ENCODE measurements at places on chromosomes 6 and 20.

- DNase-seq, result no peak
These were observed 104.8 kb downstream of the MAFB start for GRCh38 chr20:40584130-40584809.

- DNase-seq, result no peak
These were observed 132.4 kb downstream of the CFAP61 start for GRCh38 chr20:20184706-20185105.

- DNase-seq, result no peak
These were observed 400.1 kb downstream of the NKAIN2 start for GRCh38 chr6:124203812-124204167.

DNA sequence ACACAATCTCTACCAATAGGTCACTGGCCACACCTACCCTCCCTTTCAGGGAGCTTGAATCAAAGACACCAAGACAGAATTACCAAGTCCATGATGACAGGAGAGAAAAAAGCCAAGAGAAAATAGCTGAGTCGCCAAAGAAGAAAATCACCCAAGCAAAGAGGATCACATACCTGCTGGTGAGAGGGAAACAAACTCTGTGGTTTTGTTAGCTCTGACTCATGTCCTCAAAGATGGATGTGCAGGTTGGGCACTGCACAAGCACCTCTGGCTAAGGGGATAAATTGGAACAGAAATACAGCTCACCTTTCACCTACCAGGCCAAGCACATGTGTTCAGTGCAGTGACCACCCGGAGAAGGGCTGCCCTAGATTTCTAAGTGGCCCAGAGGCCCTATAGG lies 114.8 kb downstream of the TFAP2A start:
- no peak for DNase-seq

DNA sequence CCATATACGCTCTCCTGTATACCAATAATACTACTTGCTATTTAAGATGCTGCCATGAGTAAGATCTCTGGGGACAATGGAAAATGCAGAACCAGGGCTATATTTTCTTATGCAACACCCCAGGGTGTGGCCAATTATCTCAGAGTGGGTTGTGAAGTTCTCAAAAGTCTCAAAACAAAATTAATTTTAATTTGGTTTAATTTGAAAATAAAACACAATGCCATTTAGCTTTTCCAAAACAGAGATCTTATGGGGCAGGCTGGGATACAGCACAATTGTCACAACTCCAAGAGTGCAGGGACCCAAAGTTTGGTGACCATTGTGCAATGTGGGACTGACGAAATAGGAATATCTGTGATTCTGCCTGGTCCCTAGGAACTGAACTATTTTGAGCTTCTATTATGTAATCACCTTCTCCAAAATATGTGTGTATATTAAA lies 43.1 kb downstream of the MBOAT1 start:
- DNase-seq, result no peak

GRCh38 chr6:6788394-6789032 lies 200.0 kb downstream of the LY86 start:
- no peak for DNase-seq

DNA sequence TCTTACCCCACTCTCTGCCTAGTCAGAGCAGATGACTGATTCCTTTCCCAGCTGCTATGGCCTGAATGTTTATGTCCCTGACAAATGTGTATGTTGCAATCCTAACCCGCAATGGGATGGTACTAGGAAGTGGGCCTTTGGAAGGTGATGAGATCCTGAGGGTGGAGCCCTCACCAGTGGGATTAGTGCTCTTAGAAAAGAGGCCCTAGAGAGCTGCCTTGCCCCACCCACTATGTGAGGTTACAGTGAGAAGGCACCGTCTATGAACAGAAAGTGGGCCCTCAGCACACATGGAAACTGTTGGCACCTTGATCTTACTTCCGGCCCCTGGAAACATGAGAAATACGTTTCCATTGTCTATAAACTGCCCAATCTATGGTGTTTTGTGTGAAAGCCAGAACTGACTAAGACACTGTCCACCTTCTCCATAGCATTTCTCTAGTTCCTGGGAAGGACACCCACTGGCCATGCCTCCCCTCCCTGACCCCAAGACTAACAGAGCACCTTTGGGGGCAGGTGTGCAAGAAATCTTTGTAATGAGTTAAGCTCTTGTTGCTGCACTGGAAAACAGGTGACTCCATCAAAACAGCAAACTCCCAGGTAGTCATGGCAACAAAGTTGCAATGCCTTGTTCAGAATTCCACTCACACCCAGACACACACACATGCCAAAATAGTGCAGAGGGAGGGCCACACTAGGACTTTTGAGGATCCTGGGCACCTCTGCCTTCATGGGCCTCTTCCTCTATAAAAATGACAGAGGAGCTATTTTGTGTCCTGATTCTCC lies 16.2 kb downstream of the GABRR2 start:
- no peak for DNase-seq

GRCh38 chr6:111573892-111574797 lies 31.5 kb downstream of the TRAF3IP2 start:
- DNase-seq, result no peak

- DNase-seq, result no peak
These were observed 6.8 kb downstream of the GCM2 start for GRCh38 chr6:10875026-10875425.

DNA sequence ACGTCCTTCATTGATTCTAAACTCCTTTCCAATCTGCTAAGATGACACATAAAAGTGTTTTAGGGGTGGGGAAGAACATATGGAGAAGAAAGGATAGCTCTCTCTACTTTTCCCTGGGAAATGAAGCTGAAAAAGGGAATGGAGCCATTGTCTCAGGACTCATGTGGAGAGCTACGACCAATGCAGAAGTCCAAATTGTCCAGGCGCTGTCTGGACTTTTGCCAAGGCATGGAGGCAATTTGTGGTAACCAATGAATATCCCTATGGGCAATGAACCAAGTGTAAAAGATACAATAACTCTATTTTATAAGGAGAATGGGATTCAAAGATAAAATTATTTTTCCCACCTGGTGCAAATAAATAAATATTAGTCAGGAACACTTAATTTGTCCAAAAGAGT lies 16.1 kb downstream of the FBXL4 start:
- no peak for DNase-seq

- DNase-seq, result no peak
These were observed 92.8 kb downstream of the PTPRT start for GRCh38 chr20:43096931-43097260.

- no peak for DNase-seq
These were observed 31.0 kb downstream of the LCA5 start for GRCh38 chr6:79506251-79506650.

- DNase-seq, result no peak
These were observed 195.1 kb upstream of the CITED2 start for GRCh38 chr6:139569566-139569965.

DNA sequence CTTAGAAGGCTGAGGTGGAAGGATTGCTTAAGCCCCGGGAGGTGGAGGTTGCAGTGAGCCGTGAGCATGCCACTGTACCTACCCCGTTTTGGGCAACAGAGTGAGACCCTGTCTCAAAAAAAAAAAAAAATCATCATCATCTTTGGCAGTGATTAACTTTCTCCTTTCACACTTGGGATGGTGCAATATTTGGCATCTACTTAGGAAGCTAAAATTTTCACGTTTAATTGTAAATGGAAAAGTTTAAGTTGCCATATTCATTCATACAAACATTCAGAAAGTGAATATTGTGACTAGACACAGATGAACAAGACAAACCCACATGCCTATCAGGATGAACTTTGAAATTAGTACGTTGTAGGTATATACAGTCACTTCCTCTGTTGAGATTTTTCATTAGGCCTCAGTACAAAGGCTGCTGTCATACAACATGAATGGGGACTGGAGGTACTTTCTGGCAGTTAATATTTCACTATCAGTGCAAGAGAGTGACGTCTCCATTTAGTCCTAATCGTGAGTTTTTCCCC lies 10.3 kb downstream of the TOP1 start:
- DNase-seq, result no peak

GRCh38 chr20:20369250-20370093 lies 1.6 kb downstream of the INSM1 start:
- no peak for DNase-seq

- no peak for DNase-seq
These were observed 70.8 kb downstream of the YTHDF1 start for GRCh38 chr20:63145156-63145555.

- no peak for DNase-seq
These were observed 433.3 kb downstream of the CDC5L start for GRCh38 chr6:44820759-44821158.

DNA sequence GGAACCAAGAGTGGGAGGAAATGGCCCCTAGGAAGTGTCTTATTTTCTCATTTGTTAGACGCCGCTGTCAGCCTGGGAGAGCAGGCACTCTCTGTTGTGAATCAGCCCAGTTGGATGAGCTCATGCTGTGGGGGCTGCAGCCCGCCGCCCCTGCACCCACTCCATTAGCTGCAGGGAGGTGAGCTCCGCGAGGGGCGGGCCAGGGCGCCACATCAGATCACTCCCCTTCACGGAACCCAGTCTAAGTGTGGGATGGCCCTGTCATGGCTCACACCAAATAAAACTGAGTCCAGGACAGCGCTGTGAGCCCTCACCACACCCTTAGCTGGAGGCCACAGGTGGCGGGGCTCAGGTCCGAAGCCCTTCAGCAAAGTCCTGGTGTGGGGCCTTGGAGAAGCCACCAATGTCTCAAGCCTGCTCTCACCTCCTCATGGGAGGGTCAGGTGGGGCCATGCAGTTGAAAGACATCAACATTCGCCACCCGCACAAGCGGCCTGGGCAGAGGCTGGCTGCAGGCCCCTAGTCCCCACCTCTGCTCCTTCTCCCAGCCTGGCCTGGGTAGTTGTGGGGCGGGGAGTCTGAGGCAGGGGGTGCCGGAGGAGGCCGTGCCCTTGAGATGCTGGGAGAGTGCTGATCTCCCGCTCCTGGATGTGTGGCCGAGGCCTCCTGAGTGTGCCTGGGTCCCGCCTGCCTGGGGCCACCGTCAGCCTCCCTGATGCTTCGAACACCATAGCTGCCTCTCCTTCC lies 66.2 kb upstream of the SLCO4A1 start:
- no peak for DNase-seq

DNA sequence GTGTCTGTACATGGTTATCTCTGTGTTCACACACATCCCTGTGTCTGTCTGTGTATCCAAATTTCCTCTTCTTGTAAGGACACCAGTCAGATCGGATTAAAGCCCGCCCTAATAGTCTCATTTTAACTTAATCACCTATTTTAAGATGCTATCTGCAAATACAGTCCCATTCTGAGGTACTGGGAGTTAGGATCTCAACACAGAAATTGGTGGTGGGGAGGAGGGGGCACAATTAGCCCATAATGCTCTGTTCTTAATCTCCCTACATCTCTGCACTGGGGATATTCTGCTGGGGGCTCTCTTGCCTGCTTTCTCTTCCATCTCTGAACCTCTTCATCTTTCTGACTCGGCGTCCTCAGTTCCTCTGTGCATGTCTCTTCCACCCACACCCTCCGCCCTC lies 320.7 kb downstream of the CDC5L start:
- DNase-seq, result no peak

GRCh38 chr6:88920774-88921733 lies 42.4 kb downstream of the RNGTT start:
- DNase-seq, result no peak

GRCh38 chr6:38684904-38685303 lies 18.0 kb downstream of the GLO1 start:
- no peak for DNase-seq

DNA sequence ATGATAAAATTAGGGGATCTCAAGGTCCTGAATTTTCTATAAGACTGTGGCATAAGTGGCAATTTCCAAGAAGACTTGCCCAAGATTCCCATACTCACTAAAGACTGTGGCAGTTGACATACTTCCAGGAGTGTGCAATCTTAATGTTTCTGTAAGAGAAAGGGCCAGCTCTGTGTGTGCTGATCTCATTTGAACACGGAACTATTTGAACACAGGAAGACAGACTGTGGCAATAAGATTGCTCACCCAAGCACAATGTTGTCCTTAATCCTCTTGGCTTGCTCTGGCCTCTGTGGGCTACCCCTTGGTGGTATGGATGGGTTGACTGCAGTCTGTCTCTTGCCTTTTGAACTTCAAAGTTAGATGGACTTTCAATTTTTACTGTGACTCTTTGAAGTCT lies 151.4 kb downstream of the PHF3 start:
- no peak for DNase-seq

- no peak for DNase-seq
These were observed 46.3 kb downstream of the NRN1 start for GRCh38 chr6:5960456-5960855.

DNA sequence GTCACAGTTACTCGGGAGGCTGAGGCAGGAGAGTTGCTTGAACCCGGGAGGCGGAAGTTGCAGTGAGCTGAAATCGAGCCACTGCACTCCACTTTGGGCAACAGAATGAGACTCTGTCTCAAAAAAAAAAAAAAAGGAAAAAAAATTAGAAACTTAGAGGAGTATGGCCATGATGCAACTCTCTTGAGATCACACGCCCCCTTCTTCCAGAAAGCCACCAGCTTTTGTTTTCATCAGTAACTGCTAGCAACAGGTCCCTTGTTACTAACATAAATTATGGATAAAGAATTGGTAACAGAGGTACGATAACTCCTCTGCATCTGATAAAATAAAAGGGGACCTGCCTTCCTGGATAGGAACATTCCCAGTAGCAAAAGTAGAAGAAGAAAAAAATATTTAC lies 308.2 kb downstream of the CD83 start:
- DNase-seq, result no peak

- no peak for DNase-seq
These were observed 121.9 kb downstream of the SIM1 start for GRCh38 chr6:100342830-100343229.

Data from stimulated activated CD4-positive, alpha-beta T cell treated with anti-CD3 and anti-CD28 coated beads, Interleukin-15, amount 100 ng/mL, for 1 hour (primary cell).